HFFc6 (cell line): ENCODE measurements at places on chromosomes 13 and 19. TPM values are rescaled to one million over a fixed set of nuclear protein-coding genes. Genes with fewer than 3 reads are reported as not detected.
A peak's percentile ranks its signal among the peaks of the same experiment; 100 is the strongest.

DNA sequence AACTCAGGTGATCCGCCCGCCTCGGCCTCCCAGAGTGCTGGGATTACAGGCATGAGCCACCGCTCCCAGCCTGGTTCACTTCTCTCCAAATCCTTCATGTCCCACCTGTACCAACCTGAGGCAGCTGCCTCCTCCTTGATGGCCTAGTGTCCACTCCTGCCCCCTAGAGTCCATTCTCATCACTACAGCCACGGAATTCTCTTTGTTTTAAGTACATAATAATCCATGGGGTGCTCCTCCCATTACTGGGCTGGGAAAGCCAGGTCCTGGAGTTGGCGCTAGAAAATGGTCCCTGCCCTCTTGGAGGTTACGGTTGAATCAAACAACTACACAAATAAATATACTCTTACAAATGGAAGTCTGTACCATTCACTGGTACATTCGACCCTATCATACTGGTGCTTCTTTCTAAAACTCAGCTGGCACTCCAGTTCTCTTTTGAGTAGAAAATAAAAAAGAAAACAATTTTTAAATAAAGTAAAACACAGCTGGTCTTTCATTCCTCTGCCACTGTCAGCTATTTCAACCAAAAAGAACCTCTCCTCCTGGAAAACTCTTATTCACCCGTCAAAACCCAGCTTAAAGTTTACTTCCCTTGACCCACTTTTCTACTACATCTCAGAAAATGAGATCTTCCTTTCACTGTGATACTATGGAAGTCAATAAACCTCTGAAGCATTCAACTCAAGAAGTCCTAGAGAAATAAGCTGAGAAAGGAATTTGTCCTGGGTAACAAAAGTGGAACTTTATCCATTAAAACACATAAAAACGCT lies 22.4 kb upstream of the ARHGEF18 start:
- no peaks in the 10 kb centered on the region for H3K4me1 ChIP-seq
- no peak overlapping the region for H3K27ac ChIP-seq
- H3K36me3 ChIP-seq = no peaks in the 10 kb centered on the region
- no peak for DNase-seq
- peaks cover 2% of the 10 kb centered on the region; the same call in 1 of the 2 replicates for H3K27me3 ChIP-seq
- no peak overlapping the region for H3K4me3 ChIP-seq

DNA sequence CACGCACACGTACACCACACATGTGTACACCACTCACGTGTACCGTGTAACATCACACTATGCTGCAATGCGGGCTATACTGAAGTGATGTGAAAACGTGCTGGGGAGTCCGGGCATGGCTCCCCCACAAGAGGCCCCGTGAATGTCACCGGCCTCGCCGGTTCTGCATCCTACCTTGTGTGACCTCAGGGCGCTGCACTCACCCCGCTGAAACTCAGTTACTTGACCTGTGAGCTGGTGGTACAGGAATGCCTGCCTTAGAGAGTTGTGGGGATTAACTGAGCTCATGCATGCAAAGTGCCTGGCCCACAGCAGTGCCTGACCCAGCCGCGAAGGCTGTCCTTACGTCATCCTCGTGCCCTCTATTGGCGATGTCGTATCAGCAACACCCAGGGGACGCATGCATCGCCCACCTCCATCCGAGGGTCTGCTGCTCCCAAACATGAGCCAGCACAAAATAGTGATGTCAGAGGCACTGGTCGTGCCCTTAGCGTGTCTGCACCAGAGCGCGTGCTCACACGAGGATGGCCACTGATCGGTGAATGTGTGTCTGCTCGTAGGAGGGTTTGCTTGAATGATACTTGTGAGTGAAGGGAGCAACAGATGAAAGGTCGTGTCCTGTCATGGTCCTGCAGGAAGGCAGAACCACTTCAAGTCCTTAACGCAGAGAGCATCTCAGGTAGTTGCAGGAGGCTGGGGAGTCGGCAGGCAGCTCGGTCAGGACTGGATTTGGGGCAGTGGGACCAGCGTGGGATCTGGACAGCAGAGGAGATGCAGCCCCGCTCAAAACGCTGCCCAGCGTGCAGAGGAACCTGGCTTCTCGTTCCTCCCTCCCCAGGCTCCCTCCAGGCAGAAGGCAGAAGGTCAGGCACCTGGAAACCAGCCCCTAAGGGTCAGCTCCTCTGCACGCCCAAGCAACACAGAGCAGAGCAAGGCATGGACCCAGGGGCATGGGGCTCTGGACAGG lies 126.2 kb upstream of the SPACA7 start:
- no peaks in the 10 kb centered on the region for H3K4me1 ChIP-seq
- peaks cover 24% of the 10 kb centered on the region for H3K36me3 ChIP-seq
- H3K27me3 ChIP-seq = no peaks in the 10 kb centered on the region
- no peak for DNase-seq
- H3K27ac ChIP-seq = no peak overlapping the region

GRCh38 chr13:25679159-25679558 lies 307.4 kb downstream of the ATP8A2 start:
- peaks cover 6% of the 10 kb centered on the region; the same call in 1 of the 2 replicates for H3K36me3 ChIP-seq
- no peak overlapping the region for H3K4me3 ChIP-seq
- DNase-seq = no peak
- H3K4me1 ChIP-seq = no peaks in the 10 kb centered on the region
- no peak overlapping the region for H3K27ac ChIP-seq
- H3K27me3 ChIP-seq = no peaks in the 10 kb centered on the region

- H3K27me3 ChIP-seq = no peaks in the 10 kb centered on the region
- no peak overlapping the region for H3K27ac ChIP-seq
- no peaks in the 10 kb centered on the region for H3K36me3 ChIP-seq
- no peak overlapping the region for H3K4me3 ChIP-seq
- no peak for DNase-seq
- H3K4me1 ChIP-seq = no peaks in the 10 kb centered on the region
These were observed 184.6 kb downstream of the GPC6 start for GRCh38 chr13:93411186-93411680.

- H3K4me1 ChIP-seq = peaks cover 12% of the 10 kb centered on the region
- no peak for DNase-seq
- peak overlapping the region; percentile 100 for H3K4me3 ChIP-seq
- H3K36me3 ChIP-seq = no peaks in the 10 kb centered on the region
These were observed 1.6 kb downstream of the JOSD2 start for GRCh38 chr19:50509366-50509765.

GRCh38 chr13:98133946-98134345 lies 8.9 kb upstream of the FARP1 start:
- H3K27ac ChIP-seq = no peak overlapping the region
- no peak overlapping the region for H3K4me3 ChIP-seq
- peaks cover 24% of the 10 kb centered on the region for H3K4me1 ChIP-seq
- no peaks in the 10 kb centered on the region; the same call in 1 of the 2 replicates for H3K27me3 ChIP-seq

PLVAP gene
- not detected in 3 replicates for total RNA-seq

RETN gene
- not detected in 3 replicates for total RNA-seq
